ENCODE measurements at places on chromosomes 7 and 10.

- H3K4me3 ChIP-seq: peak overlapping the region; percentile 14
- no peak for DNase-seq
- peaks cover 2% of the 10 kb centered on the region for H3K4me1 ChIP-seq
- no peak overlapping the region for H3K27ac ChIP-seq
These were observed 99.6 kb upstream of the DIP2C start for GRCh38 chr10:788796-789748.

GRCh38 chr7:36405409-36405803 lies 15.7 kb downstream of the ANLN start:
- no peak overlapping the region for H3K4me3 ChIP-seq
- no peak overlapping the region for H3K27ac ChIP-seq
- peaks cover 4% of the 10 kb centered on the region for H3K36me3 ChIP-seq
- no peaks in the 10 kb centered on the region for H3K4me1 ChIP-seq

DNA sequence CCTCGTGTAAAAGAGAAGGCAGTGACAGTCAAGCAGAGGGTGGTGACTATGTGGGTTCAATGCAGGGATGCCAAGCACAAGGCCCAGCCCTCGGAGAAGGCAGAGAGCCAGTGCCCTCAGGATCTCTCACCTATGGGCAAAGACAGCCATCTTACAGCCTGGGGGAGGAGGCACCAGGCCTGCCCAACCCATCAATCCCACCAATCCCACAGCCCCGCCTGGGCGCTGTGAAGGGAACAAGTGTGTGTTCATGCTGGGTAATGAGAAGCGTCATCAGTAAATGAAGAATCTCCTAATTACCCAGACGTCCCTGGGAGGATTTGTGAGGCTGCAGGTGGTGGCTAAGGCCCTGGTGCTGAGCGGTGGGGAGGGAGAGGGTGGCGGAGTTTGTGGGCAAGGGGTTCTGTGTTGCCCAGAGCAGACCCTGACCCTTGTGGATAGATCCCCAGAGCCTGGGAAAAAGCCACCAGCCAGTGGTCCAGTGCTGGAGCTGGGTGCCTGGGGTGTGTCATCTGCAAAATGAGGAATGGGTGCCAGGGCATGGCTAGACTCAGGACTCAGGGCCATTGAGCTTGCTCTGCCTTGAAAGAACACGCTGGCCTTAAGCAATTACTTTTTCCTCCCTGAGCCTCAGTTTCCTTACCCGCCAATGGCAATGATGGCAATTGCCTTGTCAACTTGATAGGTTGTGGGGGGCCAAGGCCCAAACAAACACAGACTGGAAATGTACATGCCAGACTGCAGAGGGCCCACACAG lies 128.1 kb upstream of the UNC5B start:
- DNase-seq: no peak
- no peaks in the 10 kb centered on the region for H3K36me3 ChIP-seq
- no peaks in the 10 kb centered on the region for H3K4me1 ChIP-seq
- no peak overlapping the region for H3K4me3 ChIP-seq
- no peak overlapping the region for H3K27ac ChIP-seq

GRCh38 chr10:78504181-78504580 lies 470.5 kb downstream of the RPS24 start:
- DNase-seq: no peak
- no peak overlapping the region for H3K4me3 ChIP-seq
- no peaks in the 10 kb centered on the region for H3K4me1 ChIP-seq
- no peaks in the 10 kb centered on the region for H3K36me3 ChIP-seq

DNA sequence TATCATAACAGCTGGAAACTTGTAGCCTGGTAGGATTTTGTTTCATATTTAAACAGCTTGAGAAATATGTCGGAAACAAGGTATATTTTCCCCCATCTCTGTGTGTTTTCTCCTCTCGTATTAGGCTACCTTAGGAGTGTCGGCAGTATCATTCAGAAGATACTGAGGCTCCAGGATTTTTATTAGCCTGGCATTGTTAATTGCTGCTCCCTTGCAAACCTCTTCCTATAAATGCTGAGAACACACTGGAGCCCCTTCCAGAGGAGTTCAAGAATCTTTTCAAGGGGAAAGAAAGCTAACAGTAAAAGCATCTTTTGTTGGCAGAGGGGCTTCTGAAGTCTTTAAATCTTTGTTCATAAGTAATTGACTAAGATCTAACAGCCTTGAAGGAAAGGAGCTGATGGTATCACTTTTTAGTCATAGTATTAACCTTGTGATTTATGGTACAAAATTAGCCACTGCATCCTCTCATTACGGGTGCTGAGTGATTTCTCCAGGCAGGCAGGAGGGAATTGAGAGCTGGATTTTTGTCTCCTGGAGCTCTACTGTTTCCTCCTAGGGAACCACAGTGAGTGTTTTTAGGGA lies 998.7 kb downstream of the LRMDA start:
- H3K27ac ChIP-seq: no peak overlapping the region
- no peaks in the 10 kb centered on the region for H3K36me3 ChIP-seq
- DNase-seq: no peak
- H3K4me3 ChIP-seq: no peak overlapping the region
- H3K27me3 ChIP-seq: no peaks in the 10 kb centered on the region

DNA sequence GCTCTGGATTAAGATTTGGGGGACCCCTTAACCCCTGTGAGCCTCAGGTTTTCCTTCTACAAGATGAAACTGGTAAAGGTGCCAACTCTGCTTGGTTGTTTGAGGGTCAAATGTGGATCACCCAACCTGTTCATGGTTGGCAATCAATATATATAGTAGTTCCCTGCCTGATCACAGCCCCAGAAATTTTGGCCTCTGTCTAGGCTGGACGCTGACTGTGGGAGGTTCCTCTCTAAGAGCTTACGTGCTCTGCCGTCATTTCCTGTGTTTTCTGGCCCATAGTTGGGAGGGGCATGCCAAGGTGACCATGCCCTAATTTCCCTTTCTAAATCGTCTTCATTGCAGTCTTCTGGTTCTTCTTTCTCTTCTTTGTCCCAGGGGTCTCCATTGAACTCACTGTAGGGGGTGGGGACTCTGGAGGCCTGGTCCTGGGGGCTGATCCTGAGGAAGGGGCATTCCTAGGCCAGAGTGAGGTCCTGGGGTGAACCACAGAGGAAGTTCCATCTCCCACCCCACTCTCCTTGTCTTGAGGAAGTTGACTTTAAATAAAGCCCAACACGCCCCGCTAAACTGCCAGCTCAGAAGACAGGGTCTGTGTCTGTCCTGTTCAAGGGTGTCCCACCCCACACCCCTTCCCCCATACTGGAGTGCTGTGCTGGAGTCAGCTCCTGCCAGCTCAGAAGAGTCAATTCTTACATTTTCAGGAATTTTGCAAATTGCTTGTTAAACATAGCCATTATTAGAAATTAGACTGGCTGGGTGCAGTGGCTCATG lies 98.9 kb upstream of the SDK1 start:
- DNase-seq: no peak
- no peaks in the 10 kb centered on the region for H3K36me3 ChIP-seq
- H3K27ac ChIP-seq: no peak overlapping the region
- H3K27me3 ChIP-seq: no peaks in the 10 kb centered on the region
- peaks cover 6% of the 10 kb centered on the region for H3K4me1 ChIP-seq

- H3K4me3 ChIP-seq: no peak overlapping the region
- DNase-seq: no peak
- H3K36me3 ChIP-seq: no peaks in the 10 kb centered on the region
- H3K4me1 ChIP-seq: no peaks in the 10 kb centered on the region
- H3K27me3 ChIP-seq: no peaks in the 10 kb centered on the region
These were observed 53.7 kb upstream of the HBP1 start for GRCh38 chr7:107115114-107115513.

GRCh38 chr7:37212051-37212450 lies 236.6 kb downstream of the ELMO1 start:
- no peak overlapping the region for H3K4me3 ChIP-seq
- H3K27ac ChIP-seq: no peak overlapping the region
- peaks cover 3% of the 10 kb centered on the region for H3K4me1 ChIP-seq
- H3K36me3 ChIP-seq: no peaks in the 10 kb centered on the region
- no peaks in the 10 kb centered on the region for H3K27me3 ChIP-seq

- peak overlapping the region; percentile 90 for H3K4me3 ChIP-seq
- H3K27ac ChIP-seq: no peak overlapping the region
- H3K27me3 ChIP-seq: no peaks in the 10 kb centered on the region
- H3K4me1 ChIP-seq: no peaks in the 10 kb centered on the region
These were observed 18.0 kb downstream of the MXI1 start for GRCh38 chr10:110225441-110225755.

- H3K27ac ChIP-seq: no peak overlapping the region
- H3K4me3 ChIP-seq: no peak overlapping the region
- no peak for DNase-seq
- H3K4me1 ChIP-seq: no peaks in the 10 kb centered on the region
These were observed 34.0 kb downstream of the MXI1 start for GRCh38 chr10:110241407-110241806.

DNA sequence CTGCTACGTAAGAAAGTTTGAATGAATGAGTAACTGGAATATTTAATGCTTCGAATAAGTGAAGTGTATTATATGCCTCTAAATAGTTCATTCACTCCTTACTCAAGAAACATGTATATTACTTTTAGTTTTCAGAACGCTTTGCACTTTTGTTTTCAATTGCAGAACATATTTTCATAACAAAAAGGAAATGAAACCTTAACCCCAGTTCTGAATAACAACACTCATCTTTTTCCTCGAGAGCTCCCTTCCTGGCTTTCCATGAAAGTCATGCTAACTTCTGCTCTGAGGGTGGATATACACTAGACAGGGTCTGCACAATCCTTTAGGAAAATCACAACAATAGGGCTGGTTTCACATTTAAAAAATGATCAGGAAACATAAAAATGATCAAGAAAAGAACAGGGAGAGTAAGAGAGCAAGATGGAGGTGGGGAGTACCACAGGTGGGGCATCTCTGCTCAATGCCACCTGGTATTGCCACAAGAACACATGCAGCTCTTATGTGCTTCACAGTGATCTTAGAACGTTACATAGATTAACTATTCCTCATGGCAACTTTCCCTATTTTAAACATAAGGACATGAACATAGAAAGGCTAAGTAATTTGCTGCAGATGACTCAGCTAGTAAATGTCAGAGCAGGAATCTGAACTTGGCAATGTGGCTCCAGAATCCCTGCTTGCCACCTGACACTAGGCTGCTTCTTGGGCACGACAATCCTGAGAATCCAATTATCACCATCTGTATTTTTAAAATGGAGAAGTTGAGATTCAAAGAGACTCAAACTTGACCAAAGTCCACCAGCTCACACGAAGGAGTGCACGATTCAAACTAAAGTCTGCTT lies 219.5 kb upstream of the AOAH start:
- H3K27ac ChIP-seq: no peak overlapping the region

DNA sequence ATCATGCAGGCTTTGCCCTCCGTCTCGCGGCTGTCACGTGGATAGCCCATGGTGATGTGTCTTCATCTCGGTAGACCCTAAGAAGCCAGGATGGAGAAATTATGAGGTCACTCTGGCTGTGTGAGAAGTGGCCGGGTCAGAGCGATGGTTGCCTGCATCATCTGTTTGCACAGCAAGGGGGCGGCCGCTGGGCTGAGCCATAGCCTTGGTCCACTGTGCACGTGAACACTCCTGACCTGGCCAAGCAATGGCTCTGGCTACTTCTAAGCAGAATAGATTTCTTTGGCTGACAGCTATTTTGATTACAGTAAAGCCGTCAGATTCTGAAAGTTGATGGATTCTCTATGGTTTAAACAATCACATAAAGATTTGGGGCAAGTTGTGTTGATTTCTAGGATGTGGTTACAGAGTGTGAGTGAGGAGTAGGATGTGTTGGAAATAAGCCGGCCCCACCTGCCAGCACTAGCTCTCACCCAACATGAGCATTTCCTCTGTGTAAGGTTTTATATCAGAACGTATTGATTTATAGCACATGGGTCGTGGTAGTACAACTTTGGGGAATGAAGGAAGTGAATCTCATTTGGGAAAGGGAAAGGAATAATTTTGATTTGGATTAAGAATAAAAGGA lies 214.4 kb upstream of the GPR26 start:
- no peaks in the 10 kb centered on the region for H3K36me3 ChIP-seq
- no peaks in the 10 kb centered on the region for H3K4me1 ChIP-seq
- H3K27me3 ChIP-seq: no peaks in the 10 kb centered on the region
- no peak for DNase-seq

DNA sequence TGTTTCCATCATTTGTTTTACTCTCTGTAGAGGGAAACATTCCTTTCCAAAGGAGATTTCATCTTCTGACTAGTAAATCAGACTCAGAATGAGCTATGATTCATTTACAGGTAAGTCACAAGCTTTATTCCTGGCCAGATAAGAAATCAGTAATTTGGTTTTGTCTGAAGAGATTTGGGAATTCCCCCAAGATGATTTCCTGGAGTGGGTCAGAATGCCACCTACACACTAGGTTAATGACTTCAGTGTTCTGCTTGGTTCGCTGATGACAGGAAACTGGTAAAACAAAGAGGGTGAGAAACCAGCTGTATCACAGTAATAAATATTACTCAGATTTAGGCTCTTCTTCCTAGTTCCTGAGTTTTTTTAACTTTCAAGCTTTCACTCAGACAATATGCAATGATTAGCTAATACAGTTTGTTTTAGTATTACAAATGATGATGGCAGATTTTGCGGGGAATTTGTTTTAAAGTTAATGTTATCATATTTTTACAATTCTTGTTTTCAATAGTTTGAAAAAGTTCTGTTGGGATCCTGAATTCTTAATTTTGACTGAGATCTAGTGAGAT lies 8.3 kb upstream of the ASZ1 start:
- no peaks in the 10 kb centered on the region for H3K36me3 ChIP-seq
- no peak overlapping the region for H3K27ac ChIP-seq
- H3K27me3 ChIP-seq: no peaks in the 10 kb centered on the region
- DNase-seq: no peak
- H3K4me1 ChIP-seq: no peaks in the 10 kb centered on the region
- no peak overlapping the region for H3K4me3 ChIP-seq

- no peak overlapping the region for H3K4me3 ChIP-seq
- H3K27ac ChIP-seq: no peak overlapping the region
- no peaks in the 10 kb centered on the region for H3K27me3 ChIP-seq
- no peaks in the 10 kb centered on the region for H3K4me1 ChIP-seq
- no peak for DNase-seq
These were observed 384.7 kb downstream of the MDFIC start for GRCh38 chr7:115306586-115306985.

- H3K4me3 ChIP-seq: no peak overlapping the region
- H3K27me3 ChIP-seq: no peaks in the 10 kb centered on the region
- no peak for DNase-seq
- H3K27ac ChIP-seq: no peak overlapping the region
- H3K4me1 ChIP-seq: no peaks in the 10 kb centered on the region
These were observed 66.8 kb downstream of the DNAJC12 start for GRCh38 chr10:67771200-67771599.

- H3K4me1 ChIP-seq: no peaks in the 10 kb centered on the region
- no peak overlapping the region for H3K27ac ChIP-seq
- no peak overlapping the region for H3K4me3 ChIP-seq
- DNase-seq: no peak
These were observed 92.9 kb downstream of the ZNF467 start for GRCh38 chr7:149680331-149681025.

- peaks cover 52% of the 10 kb centered on the region for H3K27me3 ChIP-seq
- no peaks in the 10 kb centered on the region for H3K4me1 ChIP-seq
- no peaks in the 10 kb centered on the region for H3K36me3 ChIP-seq
- DNase-seq: no peak
These were observed 763 bp downstream of the PITX3 start for GRCh38 chr10:102240467-102241031.

- H3K36me3 ChIP-seq: no peaks in the 10 kb centered on the region
- no peaks in the 10 kb centered on the region for H3K4me1 ChIP-seq
- peak overlapping the region; percentile 47 for H3K4me3 ChIP-seq
- peak; percentile 83 for DNase-seq
- no peak overlapping the region for H3K27ac ChIP-seq
- no peaks in the 10 kb centered on the region for H3K27me3 ChIP-seq
These were observed 7.7 kb upstream of the OPN1SW start for GRCh38 chr7:128783143-128783861.

All from iPS DF 6.9 (cell line).